ENCODE measurements at places on chromosomes 3 and 15. TPM values are rescaled to one million over a fixed set of nuclear protein-coding genes. Genes with fewer than 3 reads are reported as not detected.
A peak's percentile ranks its signal among the peaks of the same experiment; 100 is the strongest.

GRCh38 chr3:89380016-89380415 is 272.6 kb downstream of the EPHA3 start:
- no peak for DNase-seq

Gene DOCK3
- 0.26 TPM for total RNA-seq

Gene CYP8B1
- total RNA-seq, result not detected

DNA sequence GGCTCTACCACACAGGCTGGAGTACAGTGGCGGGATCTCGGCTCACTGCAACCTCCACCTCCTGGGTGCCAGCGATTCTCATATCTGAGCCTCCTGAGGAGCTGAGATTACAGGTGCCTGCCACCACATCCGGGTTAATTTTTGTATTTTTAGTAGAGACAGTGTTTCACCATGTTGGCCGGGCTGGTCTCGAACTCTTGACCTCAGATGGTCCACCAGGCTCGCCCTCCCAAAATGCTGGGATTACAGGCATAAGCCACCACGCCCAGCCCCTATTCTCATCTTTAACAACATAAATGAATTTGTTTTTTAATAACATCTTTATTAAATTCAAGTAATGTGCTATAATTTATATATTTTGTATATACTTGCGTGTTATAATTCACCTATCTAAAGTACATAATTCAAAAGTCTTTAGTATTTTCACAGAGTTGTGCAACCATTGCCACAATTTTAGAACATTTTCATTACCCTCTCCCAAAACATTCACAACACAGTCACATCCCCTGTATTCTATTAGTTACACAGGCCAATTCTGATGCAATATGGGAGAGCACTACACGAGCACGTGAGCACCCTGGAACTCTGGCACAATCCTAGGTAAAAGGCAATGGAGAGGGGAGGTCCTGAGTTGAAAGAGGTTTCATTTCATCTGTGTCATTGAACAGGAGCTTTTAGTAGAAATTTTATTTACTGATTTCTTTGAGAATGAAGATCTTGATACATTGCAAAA is 21.2 kb upstream of the MTMR14 start:
- DNase-seq, result no peak

GRCh38 chr3:80405618-80406017 is 637.8 kb upstream of the ROBO1 start:
- no peak for DNase-seq

DNA sequence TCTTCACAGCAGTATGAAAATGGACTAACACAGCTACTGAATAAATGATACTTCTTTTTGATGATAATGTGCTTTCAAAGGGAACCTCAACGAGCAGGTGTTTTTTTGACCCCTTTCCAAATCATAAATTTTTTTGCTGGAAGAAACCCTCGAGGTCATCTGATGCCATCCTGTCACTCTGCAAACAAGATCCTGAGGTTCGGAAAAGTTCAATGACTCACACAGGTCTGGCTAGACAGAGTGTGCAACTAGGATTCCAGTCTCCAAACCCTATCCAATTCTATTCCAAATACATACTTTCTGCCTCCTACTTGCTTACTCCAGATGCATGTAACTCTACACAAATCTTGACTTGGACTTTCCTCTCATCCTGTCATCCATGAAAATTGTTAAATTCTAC is 124.7 kb downstream of the NEDD4 start:
- no peak for DNase-seq

- DNase-seq, result no peak
Measured at GRCh38 chr3:16848007-16848406, 36.7 kb upstream of the PLCL2 start.

Gene LEKR1
- 1.6 TPM for total RNA-seq

Gene DUOXA2
- not detected for total RNA-seq

DNA sequence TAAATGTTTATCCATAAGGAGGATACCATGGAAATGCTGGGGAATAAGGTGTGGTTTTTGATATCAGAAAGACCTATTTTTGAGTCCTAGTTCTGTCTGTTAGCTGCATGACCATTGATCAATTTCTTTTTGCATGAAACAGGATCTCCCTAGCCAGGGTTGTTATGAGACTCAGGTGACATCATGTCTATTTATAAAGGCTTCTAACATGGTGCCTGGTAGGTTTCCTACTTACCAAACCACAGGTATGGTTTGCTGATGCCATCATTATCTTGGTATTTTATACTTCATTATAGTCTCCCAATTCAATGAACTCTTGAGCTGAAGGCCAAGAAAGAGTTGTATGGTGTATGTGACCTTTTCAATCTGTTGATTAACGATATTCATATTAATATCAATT is 144.0 kb downstream of the CLSTN2 start:
- no peak for DNase-seq

Gene RASGRF1
- total RNA-seq, result not detected

DNA sequence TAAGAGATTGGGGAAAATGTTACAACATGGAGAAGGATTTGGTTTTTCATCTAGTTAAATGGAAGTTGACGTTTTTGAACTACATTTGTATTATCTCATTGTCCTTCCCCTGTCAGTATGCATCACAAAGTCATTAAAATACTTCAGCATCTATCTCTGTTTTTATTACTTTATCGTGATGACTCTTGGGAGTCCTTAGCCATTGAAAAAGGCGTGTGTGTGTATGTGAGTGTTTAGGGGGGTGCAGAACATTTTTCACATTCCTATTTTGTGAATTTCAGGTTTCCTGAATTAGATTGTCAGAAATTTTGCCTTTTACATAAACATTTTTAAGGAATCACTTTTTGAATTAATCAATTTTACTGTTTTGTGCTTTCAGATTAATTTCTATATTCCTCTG is 360.6 kb upstream of the SGO1 start:
- no peak for DNase-seq

GRCh38 chr3:148186881-148187280 is 510.8 kb upstream of the AGTR1 start:
- DNase-seq, result no peak

- DNase-seq, result peak; percentile 6
Measured at GRCh38 chr3:115113367-115113766, 33.7 kb downstream of the ZBTB20 start.

GRCh38 chr3:170724599-170725280 is 138.9 kb upstream of the SLC7A14 start:
- peak; percentile 92 for DNase-seq

Gene PEX5L
- not detected for total RNA-seq

GRCh38 chr15:33975022-33975565 is 6.8 kb downstream of the CHRM5 start:
- DNase-seq, result no peak

DNA sequence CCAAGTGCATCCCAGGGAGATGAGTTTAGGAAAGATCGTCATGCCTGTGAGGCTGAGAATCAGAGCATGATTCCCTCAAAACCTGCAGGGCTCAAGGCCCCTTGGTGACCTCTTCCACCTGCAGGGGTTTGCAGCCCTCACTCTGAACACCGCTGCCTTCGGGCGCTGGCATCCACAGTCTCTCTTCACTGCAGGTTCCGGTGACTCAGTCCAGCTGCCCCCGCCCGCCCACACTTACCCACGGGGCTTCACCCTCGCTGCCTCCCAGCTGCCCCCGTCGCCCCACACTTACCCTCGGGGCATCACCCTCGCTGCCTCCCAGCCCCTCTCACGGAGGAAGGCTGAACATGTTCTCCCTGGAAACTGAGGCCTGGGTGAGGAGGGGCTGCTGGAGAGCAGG is 277.1 kb downstream of the XXYLT1 start:
- no peak for DNase-seq

- no peak for DNase-seq
Measured at GRCh38 chr3:62404321-62404720, 31.0 kb upstream of the FEZF2 start.

GRCh38 chr3:189863031-189863430 is 231.8 kb downstream of the TP63 start:
- no peak for DNase-seq

Gene CHRNA7
- not detected for total RNA-seq

DNA sequence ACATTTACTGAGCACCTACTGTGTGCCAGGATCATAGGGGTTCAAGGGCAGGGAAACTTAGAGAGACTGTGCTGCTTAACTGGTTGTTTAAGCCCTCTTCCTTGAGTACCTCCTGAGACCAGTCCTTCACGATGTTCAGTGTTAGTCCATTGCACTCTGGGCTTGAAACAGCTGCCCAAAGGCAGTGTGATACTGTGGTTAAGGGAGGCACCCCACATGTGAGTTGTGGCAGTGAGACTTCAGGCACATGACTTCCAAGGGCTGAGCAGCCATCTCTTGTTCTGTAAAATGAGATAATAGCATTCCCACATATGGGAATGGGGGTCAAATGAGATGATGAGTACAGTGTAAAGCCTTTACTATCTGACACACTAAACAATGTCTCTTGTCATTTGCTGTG is 75.1 kb downstream of the LINGO1 start:
- no peak for DNase-seq

DNA sequence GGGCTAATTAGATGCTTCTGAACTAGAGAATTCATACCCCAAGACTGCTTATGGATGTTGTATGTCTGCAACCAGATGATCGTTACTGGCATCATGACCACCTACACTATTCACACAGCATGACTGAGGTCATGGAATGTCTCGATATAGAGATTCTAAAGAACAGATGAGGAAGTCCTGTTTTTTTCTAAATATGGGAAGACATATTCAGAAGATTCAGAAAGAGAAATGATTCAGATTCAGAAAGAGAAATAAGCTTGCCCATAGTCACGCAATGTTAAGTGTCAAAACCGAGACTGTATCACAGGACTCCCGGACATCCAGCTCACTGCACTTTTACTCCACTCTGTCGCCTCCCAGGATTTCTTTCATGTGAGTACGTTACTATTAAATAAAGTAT is 136.2 kb downstream of the TPRG1 start:
- no peak for DNase-seq

GRCh38 chr15:83510001-83510400 is 62.9 kb downstream of the SH3GL3 start:
- no peak for DNase-seq

DNA sequence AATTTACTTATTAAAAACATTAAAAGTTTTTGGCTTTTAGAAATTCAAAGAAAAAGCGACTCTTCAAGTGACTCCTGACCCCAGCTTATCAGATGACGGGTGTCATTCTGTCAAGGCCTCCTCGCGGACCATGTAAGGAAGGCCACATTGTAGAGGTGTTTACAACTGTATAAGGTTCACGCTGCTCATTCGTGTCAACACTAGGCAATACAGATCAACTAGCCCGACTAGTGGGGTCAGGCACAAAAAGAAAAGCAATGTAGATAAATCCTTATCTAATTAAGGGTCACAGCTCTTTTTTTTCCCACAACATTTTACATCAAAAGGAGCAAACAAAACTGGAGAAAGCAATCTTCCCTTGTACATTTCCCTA is 207.5 kb upstream of the NR2F2 start:
- DNase-seq, result no peak

DNA sequence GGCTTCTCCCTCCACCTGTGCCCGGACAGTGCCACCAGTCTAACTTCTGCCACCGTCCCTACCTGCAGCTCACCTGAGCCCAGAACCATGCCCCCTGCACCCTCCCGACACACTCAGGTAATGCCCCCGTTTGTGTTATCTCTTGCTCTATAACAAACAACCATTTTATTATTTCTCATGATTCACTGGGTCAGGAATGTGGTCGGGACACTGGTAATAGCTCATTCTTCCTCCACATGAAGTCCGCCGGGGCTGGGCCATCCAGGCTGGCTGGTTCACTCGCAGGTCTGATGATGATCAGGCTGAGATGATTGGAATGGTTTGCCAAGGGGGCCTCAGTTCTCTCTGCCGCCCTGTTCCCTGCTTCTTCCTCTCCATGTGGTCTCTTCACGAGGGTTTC is 20.3 kb upstream of the NR2E3 start:
- no peak for DNase-seq

DNA sequence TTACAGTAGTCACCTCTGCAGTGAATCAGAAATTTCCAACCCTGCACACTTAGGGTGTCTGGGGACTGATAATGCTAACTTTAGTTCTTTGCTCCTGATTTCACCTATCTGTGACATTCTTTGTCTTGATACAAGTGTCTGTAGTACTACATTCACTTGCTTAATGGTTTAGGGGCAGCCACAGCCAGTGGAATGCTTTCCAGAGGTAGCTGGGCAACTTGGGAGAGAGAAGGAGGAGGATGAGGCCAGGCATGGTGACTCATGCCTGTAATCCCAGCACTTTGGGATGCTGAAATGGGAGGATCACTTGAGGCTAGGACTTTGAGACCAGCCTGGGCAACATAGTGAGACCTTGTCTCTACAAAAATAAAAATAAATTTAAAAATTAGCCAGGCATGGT is 8.5 kb downstream of the BAHD1 start:
- DNase-seq, result peak; percentile 33

Gene GOLGA8G
- total RNA-seq, result not detected

DNA sequence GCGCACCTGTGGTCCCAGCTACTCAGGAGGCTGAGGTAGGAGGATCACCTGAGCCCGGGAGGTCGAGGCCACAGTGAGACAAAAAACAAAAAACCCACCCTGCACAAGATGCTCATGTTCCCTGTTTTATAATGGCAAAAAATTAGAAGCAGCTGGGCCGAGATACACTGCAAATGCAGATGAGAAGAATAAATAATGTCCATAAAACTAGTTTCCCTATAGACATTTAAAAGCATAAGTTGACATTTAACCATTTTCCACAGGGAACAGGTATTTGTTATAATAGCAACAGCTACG is 537 bp upstream of the SCAP start:
- no peak for DNase-seq

- no peak for DNase-seq
Measured at GRCh38 chr15:94105760-94106159, 125.6 kb upstream of the MCTP2 start.

Gene PPARG
- 12.6 TPM for total RNA-seq

DNA sequence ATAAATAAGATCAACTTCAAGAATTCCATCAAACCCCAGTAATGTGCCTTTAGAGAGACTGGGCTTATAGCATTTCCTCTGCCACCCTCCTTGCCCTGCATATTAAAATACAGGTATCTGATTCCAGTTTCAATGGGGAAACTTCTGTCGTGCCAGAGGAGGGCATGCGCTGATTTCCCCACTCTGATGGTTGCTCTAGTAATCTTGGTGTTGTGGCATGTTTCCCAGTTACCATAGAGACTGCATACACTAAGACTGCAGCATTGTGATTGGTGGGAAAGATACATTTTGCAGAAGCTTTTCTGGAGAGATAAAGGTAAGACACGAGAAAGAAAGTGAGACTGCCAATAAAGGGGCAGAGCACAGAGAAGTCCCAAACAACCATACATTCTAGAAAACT is 225.6 kb downstream of the TIGIT start:
- DNase-seq, result no peak

GRCh38 chr15:76181705-76182107 is 121.9 kb downstream of the TMEM266 start:
- DNase-seq, result no peak

- no peak for DNase-seq
Measured at GRCh38 chr3:151008699-151009098, 36.2 kb upstream of the CLRN1 start.

DNA sequence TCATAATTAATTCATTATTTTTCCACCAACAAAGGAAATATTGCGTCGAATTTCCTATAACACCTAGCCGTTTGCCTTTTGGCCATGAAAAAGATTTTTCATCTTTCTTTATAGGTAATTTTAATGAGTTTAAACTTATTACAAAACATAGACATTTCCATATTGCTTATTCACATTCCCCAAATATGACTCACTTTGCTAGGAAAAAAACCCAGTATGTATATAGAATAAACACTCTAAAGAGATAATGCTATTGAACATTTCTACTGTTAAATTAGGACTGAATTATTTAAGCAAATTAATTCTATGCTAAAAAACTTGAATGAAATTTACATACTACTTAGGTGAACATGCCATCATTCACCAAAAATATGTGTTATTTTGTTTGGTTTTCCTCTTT is 16.2 kb downstream of the ZPLD1 start:
- DNase-seq, result no peak

- DNase-seq, result no peak
Measured at GRCh38 chr3:167653760-167654159, at the start of gene WDR49. Gene WDR49 (minus strand): TSS chr3:167653942. CDS start chr3:167653425, 517 bp downstream.
